ENCODE measurements at places on chromosomes 4 and X. TPM values are rescaled to one million over a fixed set of nuclear protein-coding genes. Genes with fewer than 3 reads are reported as not detected.

The MAGED4B gene
- 4.8 TPM for total RNA-seq

DNA sequence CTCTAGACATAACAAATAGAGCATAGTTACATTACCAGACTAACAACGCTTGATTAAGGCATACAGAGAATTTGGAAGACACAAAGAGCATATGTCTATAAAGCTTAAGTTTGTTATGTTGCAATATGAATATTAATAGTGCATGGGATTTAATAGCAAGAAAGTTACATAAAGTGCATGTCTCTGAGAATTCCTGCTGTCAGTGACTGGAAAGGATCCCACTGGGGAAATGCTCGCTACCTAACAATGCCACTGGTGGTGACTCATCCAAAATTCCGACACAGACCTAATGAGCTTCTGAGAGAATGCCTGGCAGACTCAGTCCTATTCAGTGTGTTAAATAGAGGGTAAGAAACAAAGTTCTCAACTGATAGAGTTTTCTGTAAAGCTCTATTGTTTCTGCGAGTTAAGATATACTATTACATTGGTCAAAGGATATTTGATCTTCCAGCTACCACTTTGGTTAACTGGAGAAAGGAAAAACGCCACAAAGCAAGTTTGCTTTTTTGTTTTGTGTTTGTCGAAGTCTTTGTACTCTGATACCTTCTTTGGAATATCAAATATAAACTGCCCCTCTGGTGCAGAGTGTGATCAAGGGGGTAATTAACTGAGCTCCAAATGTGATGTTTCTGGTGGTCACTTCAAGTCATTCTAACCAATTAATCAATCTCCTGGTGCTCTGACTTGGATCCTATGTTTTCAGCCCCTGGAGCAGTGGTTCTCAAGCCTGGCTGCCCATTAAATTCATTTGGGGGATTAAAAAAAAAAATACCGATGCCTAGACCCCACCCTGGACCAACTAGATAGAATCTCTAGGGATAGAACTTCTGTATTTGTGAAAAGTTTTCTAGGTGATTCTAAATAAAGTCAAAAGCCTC lies 107.9 kb downstream of the PALLD start:
- no peak overlapping the region for H3K4me3 ChIP-seq
- H3K4me1 ChIP-seq, result no peaks in the 10 kb centered on the region
- H3K27ac ChIP-seq, result no peak overlapping the region
- H3K27me3 ChIP-seq, result no peaks in the 10 kb centered on the region
- DNase-seq, result no peak
- H3K36me3 ChIP-seq, result no peaks in the 10 kb centered on the region

DNA sequence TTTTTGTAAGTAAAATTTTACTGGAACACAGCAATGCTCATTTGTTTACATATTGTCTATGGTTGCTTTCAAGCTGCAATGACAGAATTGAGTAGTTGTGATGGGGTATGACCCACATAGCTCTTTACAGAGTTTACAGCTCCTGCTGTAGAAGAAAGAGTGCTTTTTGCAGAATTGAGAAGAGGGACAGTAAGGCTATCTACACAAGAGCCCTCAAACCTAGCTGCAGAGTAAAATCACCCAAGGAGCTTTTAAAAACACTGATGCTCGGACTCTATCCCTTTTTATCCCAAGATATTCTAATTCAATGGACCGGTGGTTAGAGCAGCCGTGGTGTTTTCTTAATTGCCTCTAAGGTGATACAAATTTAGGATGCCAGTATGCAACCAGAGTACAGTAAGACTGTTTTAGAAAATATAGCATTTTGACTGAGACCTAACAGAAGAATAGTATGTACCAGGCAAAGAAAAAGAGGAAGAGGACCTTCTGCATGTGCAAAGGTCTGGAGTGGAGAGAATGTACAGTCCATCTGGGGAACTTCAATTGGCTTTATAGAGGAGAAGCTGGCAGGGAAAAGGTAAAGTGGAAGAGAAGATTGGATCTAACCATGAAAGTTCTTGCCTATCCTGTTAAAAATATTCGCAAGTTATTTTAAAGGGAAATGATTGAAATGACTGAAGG lies 663.6 kb upstream of the CPEB2 start:
- H3K4me1 ChIP-seq, result no peaks in the 10 kb centered on the region
- DNase-seq, result no peak
- H3K27ac ChIP-seq, result no peak overlapping the region
- no peaks in the 10 kb centered on the region for H3K27me3 ChIP-seq

DNA sequence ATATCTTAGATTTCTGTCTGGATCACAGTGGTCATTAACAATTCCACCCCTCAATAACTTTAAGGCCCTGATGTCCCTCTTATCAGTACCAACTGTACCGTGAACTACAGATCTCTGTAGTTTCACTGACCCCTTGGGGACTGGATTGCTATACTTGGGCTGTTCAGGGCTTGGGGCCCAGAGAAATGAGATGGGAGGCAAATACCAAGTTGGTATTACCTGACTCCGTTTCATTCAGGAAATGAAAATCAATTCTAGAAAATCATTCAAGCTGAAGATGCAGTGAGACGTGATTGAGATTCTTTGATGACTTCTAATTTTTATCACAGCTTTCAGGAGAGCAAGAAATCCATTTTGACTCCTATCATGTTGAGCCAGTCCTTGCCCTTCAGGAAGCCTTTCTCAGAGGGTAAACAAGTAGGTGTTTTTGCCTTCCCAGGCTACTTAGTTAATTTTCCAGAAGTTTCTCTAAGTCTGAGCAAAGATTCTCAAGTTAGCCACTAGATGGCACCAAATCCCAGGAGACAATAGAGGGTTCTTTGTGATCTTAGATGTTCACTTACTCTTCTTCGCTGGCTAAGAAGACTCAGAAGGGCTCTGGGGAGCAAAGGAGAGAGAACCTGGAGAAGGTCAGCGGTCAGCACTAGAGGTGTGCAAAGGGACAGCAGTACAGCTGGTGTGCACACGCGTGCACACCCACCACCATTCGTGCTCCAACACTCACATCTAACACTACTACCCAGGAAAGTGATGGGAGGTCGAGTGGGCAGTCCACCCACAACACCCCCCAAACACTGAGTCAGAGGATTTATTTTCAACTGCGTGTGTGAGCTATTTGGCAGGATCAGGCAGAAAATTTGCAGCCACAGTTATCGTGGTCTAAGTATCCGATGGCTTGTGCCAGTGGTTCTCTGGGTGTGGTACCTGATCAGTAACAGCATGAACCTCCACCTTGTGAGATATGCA lies 7.4 kb downstream of the HNRNPH2 start:
- peak; percentile 13 for DNase-seq
- no peaks in the 10 kb centered on the region for H3K36me3 ChIP-seq
- H3K4me1 ChIP-seq, result peaks cover 8% of the 10 kb centered on the region
- peaks cover 2% of the 10 kb centered on the region for H3K27me3 ChIP-seq
- H3K27ac ChIP-seq, result peak overlapping the region; percentile 66
- H3K4me3 ChIP-seq, result no peak overlapping the region

The ASB9 gene
- 0.23 TPM for total RNA-seq

DNA sequence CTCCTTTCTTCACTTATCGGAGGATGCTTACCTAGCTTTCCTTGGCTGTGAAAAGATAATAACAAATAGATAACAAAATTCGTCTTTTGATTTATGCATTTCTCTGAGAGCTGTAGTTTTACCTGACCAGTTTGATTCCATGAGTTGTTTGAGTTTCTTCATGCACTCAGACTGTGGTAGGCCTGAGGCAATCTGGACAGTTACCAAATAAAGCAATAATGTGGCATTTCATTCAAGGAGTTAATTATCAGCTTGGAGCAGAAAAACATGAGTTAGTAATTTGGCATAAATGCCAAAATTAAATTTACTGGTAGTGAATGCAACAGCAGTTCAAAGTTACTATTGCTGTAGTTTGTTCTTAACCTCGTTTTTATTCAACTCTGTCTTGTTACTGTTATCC lies 53.5 kb downstream of the FABP2 start:
- no peaks in the 10 kb centered on the region for H3K27me3 ChIP-seq
- H3K4me3 ChIP-seq, result no peak overlapping the region
- no peaks in the 10 kb centered on the region for H3K4me1 ChIP-seq
- DNase-seq, result no peak
- no peak overlapping the region for H3K27ac ChIP-seq

GRCh38 chr4:17599826-17600225 lies 14.6 kb upstream of the MED28 start:
- H3K4me3 ChIP-seq, result no peak overlapping the region
- DNase-seq, result no peak
- H3K27me3 ChIP-seq, result no peaks in the 10 kb centered on the region
- H3K4me1 ChIP-seq, result no peaks in the 10 kb centered on the region
- H3K36me3 ChIP-seq, result peaks cover 4% of the 10 kb centered on the region

The ASB11 gene
- not detected for total RNA-seq

GRCh38 chr4:155789391-155789790 lies 30.6 kb downstream of the GUCY1B1 start:
- H3K27ac ChIP-seq, result no peak overlapping the region
- no peaks in the 10 kb centered on the region for H3K27me3 ChIP-seq
- H3K36me3 ChIP-seq, result no peaks in the 10 kb centered on the region
- no peaks in the 10 kb centered on the region for H3K4me1 ChIP-seq

The OPRPN gene
- not detected for total RNA-seq

GRCh38 chr4:84164201-84164600 lies 334.9 kb downstream of the NKX6-1 start:
- no peaks in the 10 kb centered on the region for H3K4me1 ChIP-seq
- no peak overlapping the region for H3K4me3 ChIP-seq
- no peak for DNase-seq
- H3K27ac ChIP-seq, result no peak overlapping the region
- peaks cover 4% of the 10 kb centered on the region for H3K27me3 ChIP-seq

The MFSD8 gene
- total RNA-seq, result 39.7 TPM

GRCh38 chrX:2894885-2895292 lies 34.2 kb downstream of the ARSD start:
- H3K4me1 ChIP-seq, result no peaks in the 10 kb centered on the region
- H3K4me3 ChIP-seq, result no peak overlapping the region
- H3K27ac ChIP-seq, result no peak overlapping the region

- no peaks in the 10 kb centered on the region for H3K27me3 ChIP-seq
- H3K27ac ChIP-seq, result peak overlapping the region; percentile 58
- no peak overlapping the region for H3K4me3 ChIP-seq
- H3K4me1 ChIP-seq, result peaks cover 39% of the 10 kb centered on the region
These were observed 46.5 kb downstream of the HADH start for GRCh38 chr4:108036213-108036612.

- no peak for DNase-seq
- peaks cover 5% of the 10 kb centered on the region for H3K4me1 ChIP-seq
- no peak overlapping the region for H3K27ac ChIP-seq
- no peak overlapping the region for H3K4me3 ChIP-seq
- H3K36me3 ChIP-seq, result no peaks in the 10 kb centered on the region
- H3K27me3 ChIP-seq, result no peaks in the 10 kb centered on the region
These were observed 62.7 kb downstream of the PRPS1 start for GRCh38 chrX:107691024-107691448.

The HTN3 gene
- total RNA-seq, result not detected

DNA sequence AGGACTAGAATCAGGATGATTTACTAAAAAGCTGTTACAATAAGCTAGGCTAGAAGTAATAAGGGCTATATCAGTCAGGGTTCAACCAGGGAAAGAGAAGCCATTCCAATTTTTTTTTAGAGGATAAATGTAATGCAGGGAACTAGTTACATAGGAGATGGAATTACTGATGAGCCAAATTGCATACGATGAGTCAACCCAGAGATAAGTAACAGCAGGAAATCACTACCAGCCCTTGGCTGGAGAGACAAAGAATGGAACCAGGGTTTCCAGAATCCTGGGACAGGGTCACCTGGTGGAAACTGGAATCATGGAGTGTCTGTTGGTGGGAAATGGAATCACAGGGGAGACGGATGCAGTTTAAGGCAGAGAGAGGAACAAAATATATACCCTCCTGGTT lies 13.1 kb upstream of the MAGEA4 start:
- DNase-seq, result no peak
- no peak overlapping the region for H3K4me3 ChIP-seq
- H3K36me3 ChIP-seq, result no peaks in the 10 kb centered on the region
- no peak overlapping the region for H3K27ac ChIP-seq
- no peaks in the 10 kb centered on the region for H3K4me1 ChIP-seq
- H3K27me3 ChIP-seq, result no peaks in the 10 kb centered on the region

The XG gene
- not detected for total RNA-seq

- H3K4me3 ChIP-seq, result no peak overlapping the region
- no peak for DNase-seq
- H3K27ac ChIP-seq, result no peak overlapping the region
- H3K27me3 ChIP-seq, result no peaks in the 10 kb centered on the region
These were observed 73.9 kb downstream of the LUZP4 start for GRCh38 chrX:115363372-115363771.

DNA sequence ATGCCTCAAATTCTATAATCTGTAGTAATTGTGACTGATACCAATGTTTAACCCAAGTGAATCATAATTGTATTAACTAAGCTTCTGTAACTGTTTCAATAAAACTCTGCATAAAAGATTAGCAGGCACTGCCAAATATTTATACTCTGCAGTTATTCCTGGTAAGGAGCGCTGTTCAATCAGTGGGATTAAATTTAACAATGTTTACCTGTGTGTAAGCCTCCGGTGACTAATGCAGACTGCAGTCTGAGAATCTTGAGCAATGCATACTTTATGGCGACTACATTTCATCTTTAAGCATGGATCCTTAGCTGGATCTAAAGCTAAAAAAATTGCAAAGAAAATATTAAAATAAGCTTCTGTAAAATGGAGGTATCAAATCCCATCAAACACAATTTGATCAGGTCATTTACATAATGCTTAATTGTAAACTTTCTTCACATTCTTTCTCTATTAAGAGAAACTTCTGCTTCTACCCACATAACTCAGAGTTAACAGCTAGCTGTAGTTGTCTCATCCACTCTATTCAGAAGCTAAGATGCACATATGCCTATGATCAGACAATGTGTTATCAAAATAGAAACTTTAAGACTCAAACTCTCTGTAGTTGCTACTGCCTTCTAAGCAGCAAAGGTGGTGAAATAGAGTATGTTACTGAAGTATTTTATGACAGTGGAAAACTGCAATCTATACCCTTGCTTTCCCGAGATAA lies 234.0 kb downstream of the SPOCK3 start:
- no peak overlapping the region for H3K4me3 ChIP-seq
- H3K27me3 ChIP-seq, result no peaks in the 10 kb centered on the region
- H3K27ac ChIP-seq, result no peak overlapping the region
- H3K4me1 ChIP-seq, result no peaks in the 10 kb centered on the region

DNA sequence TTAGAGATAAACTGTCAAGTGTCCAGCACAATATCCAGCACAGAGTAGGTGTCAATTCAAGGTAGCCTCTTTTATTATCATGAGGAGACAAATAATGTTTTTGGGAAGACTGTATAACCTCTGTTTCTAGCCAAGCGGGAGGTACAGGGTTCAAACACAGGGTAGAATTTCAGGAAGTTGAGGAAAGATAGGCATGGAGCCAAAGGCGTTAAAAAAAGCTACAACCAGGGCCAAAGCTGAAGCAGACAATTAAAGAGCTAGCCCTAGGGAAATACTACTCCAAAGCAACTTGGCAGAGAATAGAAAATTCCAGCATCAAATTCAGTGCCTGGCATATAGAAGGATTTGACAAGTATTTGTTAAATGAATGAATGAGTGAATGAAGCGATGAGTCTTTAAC lies 40.0 kb upstream of the CASK start:
- no peak overlapping the region for H3K27ac ChIP-seq
- no peaks in the 10 kb centered on the region for H3K27me3 ChIP-seq
- H3K36me3 ChIP-seq, result no peaks in the 10 kb centered on the region
- H3K4me1 ChIP-seq, result no peaks in the 10 kb centered on the region
